ENCODE measurements at places on chromosomes 6 and 20.

GRCh38 chr6:151962246-151962846, 154.9 kb downstream of the ESR1 start:
- DNase-seq, result no peak

- no peak for DNase-seq
These were observed 767.9 kb upstream of the DEFB115 start for GRCh38 chr20:30489614-30490003.

- no peak for DNase-seq
These were observed 77.7 kb upstream of the KCNG1 start for GRCh38 chr20:51100617-51101016.

DNA sequence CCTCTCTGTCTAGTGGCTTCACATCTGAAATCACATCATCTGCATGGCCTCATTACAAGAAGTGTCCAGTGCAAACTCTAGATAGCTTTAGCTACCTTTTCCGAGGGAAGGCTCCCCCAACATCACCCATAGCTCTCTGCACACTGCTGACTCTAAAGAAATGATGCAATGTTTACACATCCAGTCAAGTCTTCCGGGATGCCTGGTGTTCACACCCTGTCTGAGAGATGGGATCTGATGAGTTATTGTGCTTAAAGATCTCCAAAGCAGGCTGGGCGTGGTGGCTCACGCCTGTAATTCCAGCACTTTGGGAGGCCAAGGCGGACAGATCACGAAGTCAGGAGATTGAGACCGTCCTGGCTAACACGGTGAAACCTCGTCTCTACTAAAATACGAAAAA, 404.6 kb upstream of the IRAK1BP1 start:
- no peak for DNase-seq

DNA sequence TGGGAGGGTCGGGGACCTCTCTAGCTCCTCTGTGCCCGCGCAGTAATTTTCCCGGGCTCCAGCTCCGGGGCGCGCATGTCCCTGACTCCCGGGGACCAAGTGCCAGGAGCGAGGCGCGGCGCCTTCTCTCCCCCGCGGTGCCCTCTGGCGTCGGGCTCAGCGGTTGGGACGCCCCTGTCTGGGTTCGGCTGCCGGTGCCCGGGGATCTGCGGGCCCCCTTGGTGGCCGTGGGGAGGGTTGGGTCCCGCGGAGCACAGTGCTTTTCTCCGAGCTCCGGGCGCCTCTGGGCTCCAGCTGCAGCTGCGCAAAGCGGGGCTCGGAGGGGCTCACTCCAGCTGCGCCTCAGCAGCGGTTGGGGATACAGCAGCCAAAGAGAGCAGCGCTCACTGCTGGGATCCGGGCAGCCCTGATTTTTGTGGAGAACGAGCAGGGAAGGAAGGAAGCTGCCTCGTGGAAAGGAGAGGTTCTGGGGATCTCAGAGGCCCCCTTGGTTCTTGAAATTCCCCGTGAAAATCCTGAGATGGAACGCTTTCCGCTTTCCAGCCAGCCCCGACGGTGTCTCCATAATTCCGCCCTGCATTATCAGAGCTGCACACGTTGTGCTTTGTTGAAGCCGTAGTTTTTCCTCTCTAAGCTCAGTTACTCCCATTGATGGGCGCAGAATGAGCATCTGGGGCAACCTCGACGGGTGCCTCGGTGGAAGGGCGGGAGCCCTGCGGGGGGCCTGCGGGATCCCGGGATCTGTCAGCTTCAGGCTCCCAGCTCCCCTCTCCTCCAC, 861 bp downstream of the PPP1R14C start:
- no peak for DNase-seq

GRCh38 chr20:5189917-5190316, 63.1 kb downstream of the CDS2 start:
- DNase-seq, result no peak

- no peak for DNase-seq
These were observed 10.3 kb downstream of the RIN2 start for GRCh38 chr20:19768325-19768842.

- no peak for DNase-seq
These were observed 147.3 kb downstream of the TTLL2 start for GRCh38 chr6:167472148-167472547.

- DNase-seq, result no peak
These were observed 83.3 kb downstream of the TAF4 start for GRCh38 chr20:61982191-61982950.

DNA sequence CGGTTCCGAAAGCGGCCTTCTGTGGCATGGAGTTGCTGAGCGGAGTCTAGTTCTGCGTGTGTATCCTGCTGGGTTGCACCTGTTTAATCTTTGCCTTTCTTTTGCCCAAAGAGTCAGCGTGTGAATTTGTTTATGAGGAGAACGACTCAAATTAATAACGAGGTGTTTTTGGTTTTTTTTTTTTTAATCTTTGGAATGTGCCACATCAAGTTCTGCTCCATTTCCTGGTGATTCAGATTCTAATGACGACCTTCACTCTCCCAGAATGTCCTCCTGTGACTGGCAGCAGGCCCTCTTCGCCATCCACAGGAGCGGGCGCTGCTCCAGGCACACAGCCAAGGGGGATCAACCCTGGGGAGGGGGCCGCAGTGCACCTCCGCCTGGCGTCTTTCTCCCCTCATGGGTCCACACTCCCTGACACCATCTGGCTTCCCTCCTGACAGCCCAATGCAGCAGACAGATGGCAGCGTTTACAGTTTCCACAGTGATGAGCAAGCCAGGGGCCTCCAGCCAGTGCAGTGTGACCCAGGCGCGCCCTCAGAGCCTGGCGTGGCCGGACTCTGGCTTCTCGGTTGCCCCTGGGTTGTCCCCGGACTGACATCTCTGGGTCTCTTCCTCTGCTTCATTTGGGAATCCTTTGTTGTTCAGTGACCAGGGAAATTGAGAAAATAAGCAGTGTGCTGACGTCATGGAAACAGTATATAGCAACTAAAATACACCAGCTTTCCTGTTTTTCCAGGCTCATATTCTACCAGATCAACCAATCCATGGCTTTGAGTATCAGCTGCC, 27.5 kb upstream of the AFDN start:
- DNase-seq, result peak; percentile 59

GRCh38 chr6:56890683-56891429, 64.1 kb upstream of the BEND6 start:
- no peak for DNase-seq

DNA sequence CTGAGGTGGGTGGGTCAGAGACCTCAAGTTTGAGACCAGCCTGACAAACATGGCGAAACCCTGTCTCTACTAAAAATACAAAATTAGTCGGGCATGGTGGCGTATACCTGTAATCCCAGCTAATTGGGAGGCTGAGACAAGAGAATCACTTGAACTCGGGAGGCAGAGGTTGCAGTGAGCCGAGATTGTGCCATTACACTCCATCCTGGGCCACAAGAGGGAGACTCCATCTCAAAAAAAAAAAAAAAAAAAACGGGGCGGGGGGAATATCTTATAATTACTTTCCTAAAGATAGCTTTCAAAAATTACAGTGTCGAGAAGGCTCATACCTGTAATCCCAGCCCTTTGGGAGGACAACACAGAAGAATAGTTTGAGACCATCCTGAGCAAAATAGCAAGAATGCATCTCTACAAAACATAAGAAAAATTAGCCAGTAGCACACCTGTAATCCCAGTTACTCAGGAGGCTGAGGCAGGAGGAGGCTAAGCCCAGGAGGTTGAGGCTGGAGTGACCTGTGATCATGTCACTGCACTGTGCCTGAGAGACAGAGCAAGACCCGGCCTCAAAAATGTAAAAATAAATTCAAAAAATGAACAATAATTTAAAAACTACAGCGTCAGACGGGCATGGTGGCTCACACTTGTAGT, 25.8 kb downstream of the CBFA2T2 start:
- DNase-seq, result no peak

GRCh38 chr6:38460186-38460585, 179.5 kb downstream of the BTBD9 start:
- no peak for DNase-seq

DNA sequence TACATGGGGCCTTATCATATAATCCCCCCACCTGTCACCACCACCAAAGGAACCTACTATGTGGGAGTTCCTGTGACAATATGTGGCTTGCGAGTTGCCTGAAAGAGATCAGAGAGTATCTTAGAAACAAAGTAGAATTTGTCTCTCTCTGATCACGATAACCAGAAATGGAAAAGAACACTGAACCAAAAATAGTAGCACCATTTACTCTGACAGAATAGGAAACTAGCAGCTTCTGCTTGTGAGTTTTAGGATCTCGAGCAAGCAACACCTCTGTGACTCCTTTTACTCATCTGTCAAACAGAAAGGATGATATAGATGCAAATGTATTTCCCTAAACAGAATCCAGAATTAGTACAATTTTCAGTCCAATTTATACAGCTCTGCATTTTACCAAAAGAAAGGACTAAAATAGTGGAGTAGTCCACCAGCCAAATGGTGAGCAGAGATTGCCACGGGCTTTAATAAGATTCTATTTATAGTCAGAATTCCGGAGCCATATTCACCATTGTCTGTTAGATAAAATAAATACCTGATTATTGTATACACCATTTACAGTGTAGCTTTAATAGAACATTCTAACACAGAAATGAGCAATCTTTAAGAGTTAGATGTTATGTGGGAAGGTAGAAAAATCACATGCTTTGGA, 19.9 kb upstream of the STMND1 start:
- no peak for DNase-seq

DNA sequence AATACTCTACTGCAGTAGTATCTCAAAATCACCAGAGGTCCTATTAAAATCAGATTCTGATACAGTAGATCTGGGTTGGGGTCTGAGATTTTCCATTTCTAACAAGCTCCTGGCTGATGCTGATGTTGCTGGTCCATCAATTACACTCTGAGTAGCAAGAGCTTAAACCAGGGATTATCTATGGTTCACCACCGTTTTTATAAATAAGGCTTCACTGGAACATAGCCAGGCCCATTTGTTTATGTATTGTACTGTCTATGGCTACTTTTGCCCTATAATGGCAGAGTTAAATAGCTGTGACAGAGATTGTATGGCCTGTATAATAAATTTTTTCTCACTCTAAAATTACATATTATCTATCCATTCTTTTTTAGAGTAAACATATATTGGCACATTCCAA, 53.0 kb downstream of the NUDT3 start:
- DNase-seq, result no peak

DNA sequence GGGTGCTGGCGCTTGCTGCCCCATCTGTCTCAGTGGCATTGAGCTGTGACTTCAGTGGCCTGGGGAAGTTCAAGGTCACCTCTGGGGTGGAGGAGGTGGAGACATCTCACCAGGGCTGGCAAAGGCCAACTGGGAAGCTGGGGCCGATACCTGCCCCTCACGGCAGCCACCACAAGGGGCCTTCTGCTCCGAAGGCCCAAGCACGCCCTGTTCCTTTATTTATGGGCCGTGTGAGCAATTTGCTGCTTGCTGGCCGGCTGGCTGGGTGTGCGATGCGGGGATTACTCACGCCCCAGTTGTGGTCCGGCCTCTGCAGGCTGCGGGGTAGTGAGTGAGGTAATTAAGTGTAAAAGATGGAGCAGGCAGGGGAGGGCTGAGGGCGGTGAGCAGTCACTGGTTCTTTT, 13.2 kb upstream of the SCRT2 start:
- peak; percentile 86 for DNase-seq

DNA sequence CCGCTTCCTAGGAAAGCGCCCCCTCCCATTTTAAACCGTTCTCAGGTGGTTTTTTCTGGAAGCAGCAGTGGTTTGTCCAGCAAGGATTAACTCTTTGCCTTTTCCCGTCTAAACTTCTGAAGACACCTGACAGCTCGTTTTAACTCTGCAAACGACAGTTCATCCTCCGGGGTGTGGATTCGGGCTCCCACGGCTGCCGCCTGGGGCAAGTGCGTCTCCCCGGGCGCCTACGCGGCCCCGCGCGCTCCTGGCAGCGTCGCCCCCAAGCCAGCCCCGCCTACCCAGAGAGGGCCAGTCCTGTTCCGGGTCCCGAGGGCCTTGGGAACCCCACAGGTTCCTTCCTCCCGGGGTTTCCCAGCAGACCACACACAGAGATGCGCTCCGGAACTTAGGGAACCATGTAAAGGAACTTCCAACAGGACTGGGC, 54.4 kb downstream of the PRR18 start:
- DNase-seq, result peak; percentile 49

DNA sequence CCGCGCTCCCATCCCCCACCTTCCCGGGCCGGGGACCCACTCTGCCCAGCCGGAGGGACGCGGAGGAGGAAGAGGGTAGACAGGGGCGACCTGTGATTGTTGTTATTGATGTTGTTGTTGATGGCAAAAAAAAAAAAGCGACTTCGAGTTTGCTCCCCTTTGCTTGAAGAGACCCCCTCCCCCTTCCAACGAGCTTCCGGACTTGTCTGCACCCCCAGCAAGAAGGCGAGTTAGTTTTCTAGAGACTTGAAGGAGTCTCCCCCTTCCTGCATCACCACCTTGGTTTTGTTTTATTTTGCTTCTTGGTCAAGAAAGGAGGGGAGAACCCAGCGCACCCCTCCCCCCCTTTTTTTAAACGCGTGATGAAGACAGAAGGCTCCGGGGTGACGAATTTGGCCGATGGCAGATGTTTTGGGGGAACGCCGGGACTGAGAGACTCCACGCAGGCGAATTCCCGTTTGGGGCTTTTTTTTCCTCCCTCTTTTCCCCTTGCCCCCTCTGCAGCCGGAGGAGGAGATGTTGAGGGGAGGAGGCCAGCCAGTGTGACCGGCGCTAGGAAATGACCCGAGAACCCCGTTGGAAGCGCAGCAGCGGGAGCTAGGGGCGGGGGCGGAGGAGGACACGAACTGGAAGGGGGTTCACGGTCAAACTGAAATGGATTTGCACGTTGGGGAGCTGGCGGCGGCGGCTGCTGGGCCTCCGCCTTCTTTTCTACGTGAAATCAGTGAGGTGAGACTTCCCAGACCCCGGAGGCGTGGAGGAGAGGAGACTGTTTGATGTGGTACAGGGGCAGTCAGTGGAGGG, 2.8 kb downstream of the SOX4 start:
- DNase-seq, result peak; percentile 92

DNA sequence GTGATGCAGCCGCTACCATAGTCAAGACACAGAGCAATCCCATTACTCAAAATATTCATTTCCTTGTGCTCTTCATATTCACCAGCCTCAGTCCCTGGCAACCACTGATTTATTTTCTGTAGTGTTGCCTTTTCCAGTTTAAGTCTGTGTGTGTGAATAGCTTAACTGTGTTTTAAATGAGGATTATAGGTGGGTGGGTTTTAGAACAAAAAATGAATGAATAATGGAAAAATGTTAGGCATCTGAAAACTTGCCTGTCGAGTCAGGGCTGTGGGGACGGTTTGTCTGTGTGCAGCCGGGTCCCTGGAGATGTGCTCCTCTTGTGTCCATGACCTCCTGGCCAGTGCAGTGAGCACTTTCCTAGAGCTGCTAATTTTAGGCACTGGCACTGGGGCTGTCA, 27.1 kb downstream of the BANF2 start:
- no peak for DNase-seq

DNA sequence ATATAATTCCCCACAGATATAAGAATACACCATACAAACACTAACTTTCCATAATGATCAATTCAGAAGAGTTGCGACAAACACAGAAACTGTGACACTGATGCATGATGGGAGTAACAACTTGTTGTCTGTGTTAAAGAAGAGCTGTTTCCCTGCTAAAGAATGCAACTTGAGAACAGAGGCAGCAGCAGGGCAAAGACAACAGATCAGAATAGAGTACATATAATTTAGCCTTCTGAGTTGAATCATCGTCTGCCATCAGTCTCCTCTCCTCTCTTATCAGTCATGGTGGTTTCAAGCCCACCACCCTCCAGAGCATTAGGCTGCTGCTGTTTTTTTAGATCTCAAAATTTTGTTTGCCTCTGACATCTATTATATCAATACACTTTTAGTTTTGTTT, 280.4 kb downstream of the UBE3D start:
- no peak for DNase-seq

All from islet precursor cell (in vitro differentiated cells).